CD4-positive, alpha-beta T cell treated with Interleukin-1 beta for 1 hour (primary cell): ENCODE measurements at places on chromosomes 7 and 10.

- no peak for DNase-seq
Observed at GRCh38 chr10:23478570-23478969, 39.7 kb downstream of the OTUD1 start.

GRCh38 chr10:119521443-119522204 lies 20.9 kb downstream of the RGS10 start:
- no peak for DNase-seq

- no peak for DNase-seq
Observed at GRCh38 chr10:112631501-112632400, 184.7 kb downstream of the VTI1A start.

GRCh38 chr7:29564496-29565223 lies 1.0 kb downstream of the PRR15 start:
- no peak for DNase-seq

DNA sequence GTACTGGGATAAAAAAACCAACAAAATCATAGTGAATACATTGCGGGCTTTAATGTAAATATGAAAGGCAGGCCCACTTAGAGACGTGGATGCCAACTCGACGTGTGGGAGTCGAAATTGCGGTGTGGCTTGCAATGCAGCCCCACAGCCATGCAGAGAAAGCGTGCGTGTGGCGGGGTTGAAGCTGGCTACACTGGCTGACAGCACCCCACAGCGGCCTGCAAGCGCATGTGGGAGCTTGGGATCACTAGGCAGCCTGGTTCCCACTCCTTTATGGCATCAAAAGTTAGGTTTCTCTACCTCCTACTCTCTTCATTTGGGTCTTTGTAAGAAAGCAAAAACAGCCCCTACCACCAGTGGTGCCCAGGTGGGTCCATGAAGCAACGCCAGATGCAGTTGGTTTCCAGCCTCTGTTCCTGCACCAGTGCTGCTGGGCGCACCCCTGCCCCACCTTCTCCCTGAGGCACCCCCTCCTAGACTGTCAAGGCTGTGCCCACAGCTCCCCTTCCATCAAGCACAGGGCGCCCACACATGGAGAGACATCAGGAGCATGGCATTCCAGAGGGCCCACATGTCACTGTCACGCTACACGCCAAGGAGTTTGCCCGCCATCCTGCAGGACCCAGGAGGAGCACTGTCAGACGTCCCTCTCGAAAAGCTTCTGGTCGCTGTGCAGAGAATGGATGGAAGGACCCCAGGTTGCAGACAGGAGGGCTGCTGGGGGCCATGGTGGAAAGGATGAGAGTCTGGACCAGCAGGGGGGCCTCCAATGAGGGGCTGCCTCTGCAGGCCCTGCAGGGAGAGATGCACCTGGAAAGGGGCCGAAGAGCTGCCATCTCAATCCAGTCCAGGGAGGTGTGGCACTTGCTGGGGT lies 142.9 kb downstream of the PAXIP1 start:
- DNase-seq: no peak
